ENCODE measurements at places on chromosomes 3 and 15. TPM values are rescaled to one million over a fixed set of nuclear protein-coding genes. Genes with fewer than 3 reads are reported as not detected.

GRCh38 chr3:74004386-74004785, 379.6 kb upstream of the PDZRN3 start:
- no peak overlapping the region for H3K4me3 ChIP-seq
- H3K27me3 ChIP-seq, result no peaks in the 10 kb centered on the region
- no peaks in the 10 kb centered on the region for H3K4me1 ChIP-seq
- no peaks in the 10 kb centered on the region for H3K36me3 ChIP-seq

- H3K27me3 ChIP-seq, result no peaks in the 10 kb centered on the region
- H3K4me3 ChIP-seq, result no peak overlapping the region
- H3K36me3 ChIP-seq, result no peaks in the 10 kb centered on the region
- peak overlapping the region; percentile 59 for H3K27ac ChIP-seq
- no peak for DNase-seq
- peaks cover 16% of the 10 kb centered on the region for H3K4me1 ChIP-seq
Measured at GRCh38 chr15:63212050-63213004, 22.9 kb downstream of the RAB8B start.

Gene ILDR1
- total RNA-seq, result 0.97 TPM

DNA sequence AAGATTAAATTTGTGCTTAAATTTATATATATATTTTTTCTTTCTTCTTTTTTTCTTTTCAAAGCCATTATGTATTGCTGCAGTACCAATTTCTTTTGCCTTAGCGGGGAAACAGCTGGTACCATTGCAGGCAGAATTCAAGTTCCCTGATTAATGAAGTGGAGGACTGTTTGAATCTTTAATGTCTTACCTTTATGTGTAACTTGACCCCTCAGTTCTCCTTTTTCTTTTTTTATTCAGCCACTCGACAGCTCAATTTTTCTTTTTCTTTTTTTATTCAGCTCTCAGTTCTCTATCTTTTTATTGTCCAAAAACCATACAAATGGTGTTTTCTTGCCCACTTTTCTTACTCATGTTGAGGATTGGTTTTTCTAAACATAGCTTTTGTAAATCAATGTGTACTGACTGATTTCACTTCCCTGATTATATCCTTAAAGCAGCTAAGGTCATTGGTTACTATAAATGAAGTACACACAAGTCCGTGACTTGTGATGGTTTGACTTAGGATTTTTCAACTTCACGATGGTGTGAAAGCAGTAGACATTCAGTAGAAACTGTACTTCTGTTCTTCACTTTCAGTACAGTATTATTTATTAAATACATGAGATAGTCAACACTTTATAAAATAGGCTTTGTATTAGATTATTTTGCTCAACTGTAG, 22.8 kb downstream of the ATP2C1 start:
- H3K27me3 ChIP-seq, result no peaks in the 10 kb centered on the region
- no peak overlapping the region for H3K4me3 ChIP-seq
- no peaks in the 10 kb centered on the region for H3K36me3 ChIP-seq

Gene TRAT1
- total RNA-seq, result not detected

- no peak overlapping the region for H3K27ac ChIP-seq
- H3K4me3 ChIP-seq, result no peak overlapping the region
- no peak for DNase-seq
- no peaks in the 10 kb centered on the region for H3K36me3 ChIP-seq
- H3K4me1 ChIP-seq, result peaks cover 38% of the 10 kb centered on the region
Measured at GRCh38 chr3:151351648-151352047, 22.3 kb upstream of the P2RY13 start.

Gene SQOR
- not detected for total RNA-seq

Gene TASOR
- total RNA-seq, result 58.6 TPM

Gene DPH3
- total RNA-seq, result 15.3 TPM

Gene CYP19A1
- not detected for total RNA-seq

DNA sequence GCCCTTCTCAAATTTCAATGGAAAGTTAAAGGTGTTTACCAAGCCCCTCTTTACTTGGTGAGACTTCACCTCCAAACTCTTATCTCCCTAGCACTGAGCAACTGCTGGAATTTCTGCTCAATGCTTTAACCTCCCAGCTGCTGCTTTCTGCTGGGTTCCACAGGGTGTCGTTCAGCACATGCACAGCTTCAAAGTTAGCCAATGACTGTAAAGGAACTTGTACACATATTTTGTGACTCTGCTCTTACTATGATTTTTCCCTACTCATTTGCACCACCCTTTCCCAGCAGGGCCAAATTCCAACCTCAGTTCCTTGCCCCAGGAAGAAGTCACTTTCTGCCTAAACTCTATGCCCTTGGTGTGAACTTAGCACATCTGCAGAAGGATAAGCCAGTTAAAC, 89.7 kb downstream of the ULK4 start:
- peaks cover 5% of the 10 kb centered on the region for H3K4me1 ChIP-seq
- no peak overlapping the region for H3K27ac ChIP-seq
- no peak for DNase-seq

GRCh38 chr15:69677403-69677802, 224.8 kb downstream of the RPLP1 start:
- no peak overlapping the region for H3K4me3 ChIP-seq
- no peak for DNase-seq
- no peaks in the 10 kb centered on the region for H3K4me1 ChIP-seq
- H3K27me3 ChIP-seq, result no peaks in the 10 kb centered on the region
- H3K36me3 ChIP-seq, result no peaks in the 10 kb centered on the region

DNA sequence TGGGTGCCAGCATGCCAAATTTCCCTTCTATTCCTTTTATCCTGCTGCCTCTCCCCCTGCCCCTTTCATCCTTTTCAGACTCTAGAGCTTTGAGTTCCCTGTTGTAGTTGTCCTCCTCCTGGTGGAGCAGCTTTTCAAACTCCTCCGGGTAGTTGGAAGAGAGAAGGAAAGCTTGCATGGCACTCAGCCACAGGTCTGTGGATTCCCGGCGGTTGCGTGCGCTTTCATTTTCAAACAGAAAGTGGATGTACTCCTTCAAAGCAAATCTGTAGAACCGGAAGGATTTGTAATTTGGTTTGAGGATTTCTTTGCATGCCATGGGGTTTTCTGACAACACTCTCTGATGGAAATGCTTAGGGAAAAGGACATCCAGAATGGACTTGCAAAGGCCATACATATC, 68.1 kb upstream of the DCLK3 start:
- H3K27me3 ChIP-seq, result no peaks in the 10 kb centered on the region
- H3K36me3 ChIP-seq, result no peaks in the 10 kb centered on the region
- no peak overlapping the region for H3K27ac ChIP-seq
- peaks cover 4% of the 10 kb centered on the region for H3K4me1 ChIP-seq
- no peak for DNase-seq

Gene GLDN
- total RNA-seq, result 1.5 TPM

- no peaks in the 10 kb centered on the region for H3K36me3 ChIP-seq
- no peaks in the 10 kb centered on the region for H3K27me3 ChIP-seq
- no peak for DNase-seq
- H3K27ac ChIP-seq, result no peak overlapping the region
Measured at GRCh38 chr3:61181874-61182273, 69.4 kb downstream of the FHIT start.

Gene ATP13A5
- total RNA-seq, result not detected

DNA sequence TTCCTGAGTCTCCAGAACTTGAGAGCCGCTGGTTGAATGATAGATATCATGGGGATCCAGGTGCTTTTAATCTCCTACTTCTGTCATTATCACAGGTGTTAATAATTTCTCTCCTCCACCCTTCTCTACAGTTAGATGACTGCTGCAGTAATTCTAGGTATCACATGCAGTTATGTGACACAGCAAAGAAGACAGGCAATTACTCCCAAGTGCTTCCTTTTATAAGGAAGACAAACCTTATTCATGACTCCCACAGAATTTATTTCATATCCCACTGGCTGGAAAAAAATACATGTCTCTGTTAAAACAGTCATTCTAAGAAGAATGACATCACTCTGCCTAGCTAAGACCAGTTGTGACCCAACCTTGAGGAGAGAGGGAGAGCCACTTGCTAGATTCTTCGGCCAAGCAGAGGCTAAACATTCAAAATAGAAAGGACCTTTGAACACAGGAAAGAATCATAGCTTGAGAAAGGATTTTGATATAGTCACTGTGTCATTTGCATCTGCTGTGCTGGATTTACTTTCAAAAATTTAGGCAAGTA, 500.6 kb downstream of the SI start:
- H3K27ac ChIP-seq, result no peak overlapping the region
- DNase-seq, result no peak
- no peaks in the 10 kb centered on the region for H3K27me3 ChIP-seq
- no peaks in the 10 kb centered on the region for H3K36me3 ChIP-seq
- H3K4me1 ChIP-seq, result no peaks in the 10 kb centered on the region

DNA sequence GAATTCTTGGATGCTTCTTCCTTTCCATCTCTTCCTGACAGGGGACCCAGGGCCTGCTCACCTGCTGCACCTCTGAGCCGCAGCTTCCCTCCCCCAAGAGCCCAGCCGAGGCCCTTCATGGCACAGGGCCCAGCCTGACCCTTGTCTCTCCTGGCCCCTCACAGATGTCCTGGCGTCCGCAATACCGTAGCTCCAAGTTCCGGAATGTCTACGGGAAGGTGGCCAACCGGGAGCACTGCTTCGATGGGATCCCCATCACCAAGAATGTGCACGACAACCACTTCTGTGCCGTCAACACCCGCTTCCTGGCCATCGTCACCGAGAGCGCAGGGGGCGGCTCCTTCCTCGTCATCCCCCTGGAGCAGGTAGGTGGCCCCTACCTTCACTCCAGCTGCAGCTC, 66.2 kb downstream of the CORO2B start:
- H3K27ac ChIP-seq, result no peak overlapping the region
- no peak for DNase-seq
- H3K4me1 ChIP-seq, result peaks cover 7% of the 10 kb centered on the region
- H3K36me3 ChIP-seq, result no peaks in the 10 kb centered on the region

DNA sequence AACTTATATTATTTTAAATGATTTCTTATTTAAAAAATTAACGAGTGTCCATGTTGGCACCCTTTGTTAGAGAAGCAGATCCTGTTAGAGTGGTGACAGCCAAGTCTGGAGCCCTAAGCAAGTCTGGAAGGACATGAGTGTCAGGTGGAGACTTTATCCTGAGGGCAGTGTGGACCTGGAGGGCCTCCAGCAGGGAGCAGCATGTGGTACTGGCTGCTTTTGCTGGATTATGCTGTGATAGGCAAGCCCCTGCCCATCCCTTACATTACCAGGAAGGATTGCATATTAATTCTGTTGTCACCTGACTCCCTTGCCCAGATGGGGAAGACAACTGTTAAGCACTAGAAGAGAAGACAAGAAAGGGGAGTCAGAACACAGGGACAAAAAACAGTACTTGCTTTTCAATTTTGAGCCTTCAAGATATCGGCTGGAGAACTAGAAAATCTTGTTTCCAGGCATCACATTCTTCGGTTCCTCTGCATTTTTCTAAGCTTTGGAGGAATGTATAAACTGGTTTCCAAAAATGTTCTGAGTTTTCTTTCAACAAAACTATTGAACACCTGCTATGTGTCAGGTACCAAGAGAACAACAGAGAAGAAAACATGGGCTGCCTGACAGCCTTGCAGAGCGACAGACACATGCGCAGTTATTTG, 22.7 kb downstream of the ZNF860 start:
- no peaks in the 10 kb centered on the region for H3K27me3 ChIP-seq
- peak; percentile 18 for DNase-seq
- no peak overlapping the region for H3K27ac ChIP-seq
- no peak overlapping the region for H3K4me3 ChIP-seq

DNA sequence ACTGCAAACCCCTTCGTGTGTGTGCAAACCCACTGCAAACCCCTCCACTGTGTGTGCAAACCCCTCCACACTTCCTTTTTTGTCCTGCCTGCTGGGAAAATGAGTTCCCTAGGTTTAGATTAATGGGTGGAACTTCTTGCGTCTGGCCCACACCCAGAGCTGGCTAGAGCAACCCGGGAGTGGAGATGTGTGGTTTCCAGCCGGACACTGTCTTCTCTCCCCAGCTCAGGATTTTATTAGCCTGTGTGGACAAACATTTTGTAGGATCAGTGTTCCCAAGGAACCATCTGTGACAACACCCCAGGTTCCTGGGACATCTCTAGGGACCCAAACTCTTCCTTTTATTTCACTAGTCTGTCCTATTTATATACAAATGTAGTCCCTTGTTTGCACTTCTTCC, 9.6 kb upstream of the LRRK1 start:
- H3K36me3 ChIP-seq, result no peaks in the 10 kb centered on the region
- no peak for DNase-seq
- H3K4me3 ChIP-seq, result no peak overlapping the region
- H3K4me1 ChIP-seq, result peaks cover 9% of the 10 kb centered on the region
- no peak overlapping the region for H3K27ac ChIP-seq

DNA sequence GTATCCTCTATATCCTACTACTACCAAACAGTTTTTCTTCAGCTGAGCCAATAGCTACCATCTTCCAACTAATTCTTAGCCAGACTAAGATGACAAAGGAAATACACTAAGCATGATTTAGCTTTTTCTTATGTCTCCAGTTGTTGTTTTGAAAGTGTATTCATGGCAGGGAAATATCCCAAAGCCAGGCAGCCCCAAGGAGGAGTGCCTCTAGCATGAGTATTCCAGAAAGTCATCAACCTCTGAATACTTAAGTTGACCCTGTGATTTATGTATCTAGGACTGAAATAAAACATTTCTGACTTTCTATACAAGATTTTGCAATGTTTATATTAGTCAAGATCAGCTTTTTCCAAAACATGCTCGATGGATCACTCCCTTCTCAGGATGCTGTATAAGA, 449.1 kb downstream of the IL5RA start:
- no peaks in the 10 kb centered on the region for H3K36me3 ChIP-seq
- peaks cover 9% of the 10 kb centered on the region for H3K4me1 ChIP-seq
- H3K27me3 ChIP-seq, result no peaks in the 10 kb centered on the region
- H3K27ac ChIP-seq, result no peak overlapping the region

DNA sequence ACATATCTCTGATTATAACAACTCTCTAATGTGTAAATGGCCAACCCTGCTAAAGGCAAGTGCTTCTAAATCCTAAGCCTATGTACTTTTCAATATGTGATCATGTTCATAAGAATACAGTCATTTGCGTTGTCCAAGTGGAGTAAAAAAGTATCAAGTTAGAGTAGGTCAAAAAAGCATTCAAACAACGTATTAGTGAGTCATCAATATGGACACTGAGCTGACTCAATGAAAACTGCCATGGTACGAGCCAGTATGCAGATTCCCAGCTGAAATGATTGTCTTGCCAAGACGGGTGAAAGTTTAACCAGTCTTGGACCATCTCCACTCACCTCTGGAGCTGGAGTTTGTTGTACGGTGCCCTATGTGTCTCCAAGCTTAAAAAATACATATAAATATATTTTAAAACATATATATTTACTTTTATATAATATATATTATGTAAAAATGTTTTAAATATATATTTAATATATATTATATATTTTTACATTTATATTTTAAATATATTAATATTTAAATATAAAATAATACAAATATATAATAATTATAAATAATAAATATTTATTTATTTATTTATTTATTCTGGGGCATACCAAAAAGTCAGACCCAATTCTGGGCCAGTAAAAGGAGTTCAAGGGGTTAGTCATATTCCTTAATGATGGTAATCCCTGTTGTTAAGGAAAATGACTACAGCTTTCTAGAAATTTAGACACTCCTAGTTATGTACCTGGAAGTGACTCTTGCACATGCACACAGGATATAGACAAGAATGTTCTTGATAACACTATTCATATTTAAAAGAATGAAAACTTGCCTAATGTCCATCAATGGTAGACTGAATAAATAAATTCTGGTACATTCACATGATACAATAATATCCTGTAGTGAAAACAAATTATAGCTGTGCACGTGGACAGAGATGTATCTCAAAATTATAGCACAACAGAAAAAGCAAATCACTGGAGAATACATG, 27.2 kb downstream of the PLSCR4 start:
- no peaks in the 10 kb centered on the region for H3K4me1 ChIP-seq
- no peak overlapping the region for H3K4me3 ChIP-seq
- H3K36me3 ChIP-seq, result no peaks in the 10 kb centered on the region
- no peak overlapping the region for H3K27ac ChIP-seq

Gene GOLGA6A
- total RNA-seq, result 2.1 TPM
